ENCODE measurements at places on chromosomes 3 and 15.

DNA sequence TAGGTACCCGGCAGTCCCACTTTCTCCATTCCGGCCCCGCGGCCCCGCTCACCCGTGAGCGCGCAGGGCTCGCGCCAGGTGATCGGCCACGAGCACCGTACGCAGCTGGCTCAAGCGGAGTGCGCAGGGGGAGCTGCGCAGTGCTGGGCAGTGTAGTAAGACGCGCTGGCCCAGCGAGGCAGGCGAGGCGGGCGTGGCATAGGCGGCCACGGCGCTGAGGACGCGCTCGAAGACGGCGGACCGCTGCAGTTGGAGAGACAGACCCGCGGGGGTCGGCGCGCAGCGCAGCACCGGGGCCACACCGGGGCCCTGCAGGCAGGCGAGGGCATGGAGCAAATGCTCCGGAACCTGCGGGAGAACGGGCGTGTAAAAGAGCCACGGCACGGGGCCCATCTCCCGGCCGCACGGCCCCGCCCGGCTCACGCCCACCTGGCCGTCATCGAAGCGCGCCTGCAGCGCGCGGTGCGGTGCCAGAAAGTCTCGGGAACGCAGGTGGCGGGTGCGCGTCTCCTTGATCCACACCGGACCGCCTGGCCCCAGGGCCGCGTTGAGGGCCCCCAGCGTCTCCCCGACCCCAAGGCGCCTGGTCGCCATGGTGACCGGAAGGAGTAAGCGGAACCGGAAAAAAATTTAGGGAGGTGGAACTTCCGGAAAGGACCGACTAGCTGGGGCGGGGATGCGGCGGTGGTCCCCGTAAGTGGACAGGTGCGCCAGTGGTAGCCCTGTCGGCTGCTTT, at the start of gene DALRD3:
TSS of gene DALRD3 (minus strand) at position 610 of the 736 bp plus-strand sequence. CDS start at position 594, 16 bp downstream.
- no peak for DNase-seq

- DNase-seq = no peak
Observed at GRCh38 chr15:35557012-35557411, 11.0 kb upstream of the DPH6 start.

DNA sequence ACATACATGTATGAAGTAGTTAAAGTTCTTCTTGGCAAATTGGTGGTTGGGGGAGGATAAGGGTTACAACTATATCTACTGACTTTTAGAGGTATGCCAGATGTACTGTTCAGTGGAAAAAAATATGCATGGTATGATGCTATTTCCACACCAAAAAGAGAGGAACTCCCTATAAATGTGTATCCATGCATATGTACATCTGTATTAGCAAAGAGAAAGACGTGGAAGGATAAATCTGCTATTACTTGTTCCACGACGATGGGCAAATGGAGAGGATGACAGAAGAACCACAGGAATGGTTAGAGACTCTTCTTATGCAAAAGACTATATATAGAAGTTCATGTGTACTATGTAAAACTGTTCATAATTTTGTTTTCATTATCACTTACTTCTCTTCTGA, 197.6 kb downstream of the RORA start:
- DNase-seq = no peak

GRCh38 chr15:62392376-62392775, 227.3 kb upstream of the C2CD4B start:
- no peak for DNase-seq

DNA sequence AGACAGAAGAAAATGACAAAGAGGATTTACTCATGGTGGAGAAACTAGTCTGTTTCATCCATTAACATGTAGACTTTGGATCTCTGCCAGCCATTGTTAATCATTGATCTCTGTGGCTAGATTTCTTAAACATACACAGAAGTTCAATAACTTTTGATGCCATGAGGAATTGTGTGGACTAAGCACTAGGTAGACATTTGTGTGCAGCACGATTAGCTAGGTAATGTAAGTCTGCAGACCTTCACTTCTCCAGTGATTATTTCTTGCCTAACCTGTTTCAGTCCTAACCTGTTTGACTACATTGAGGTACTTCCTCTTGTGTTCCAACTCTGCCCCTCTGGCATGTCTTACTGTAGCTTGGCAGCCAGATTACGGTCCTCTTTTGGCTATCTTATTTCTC, 928.5 kb upstream of the ROBO1 start:
- DNase-seq = no peak

DNA sequence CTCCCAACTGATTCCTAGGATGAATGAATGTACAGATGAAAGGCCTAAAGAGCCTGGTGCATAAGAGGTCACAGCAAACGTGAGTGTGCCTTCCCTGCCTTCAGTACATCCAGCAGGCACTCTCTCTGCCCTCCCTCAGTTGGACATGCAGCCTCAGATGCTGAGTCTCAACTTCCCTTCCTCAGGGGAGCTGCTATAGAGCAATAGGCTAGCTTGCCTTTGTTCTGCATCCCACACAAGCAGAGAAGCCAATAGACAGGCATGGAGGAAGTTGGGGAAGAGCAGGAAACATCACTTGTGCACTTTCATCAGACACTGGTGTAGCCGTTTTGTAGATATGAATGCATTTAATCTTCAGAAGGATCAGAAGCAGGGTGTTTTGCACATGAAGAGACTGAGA, 147.5 kb upstream of the THBS1 start:
- DNase-seq = no peak

DNA sequence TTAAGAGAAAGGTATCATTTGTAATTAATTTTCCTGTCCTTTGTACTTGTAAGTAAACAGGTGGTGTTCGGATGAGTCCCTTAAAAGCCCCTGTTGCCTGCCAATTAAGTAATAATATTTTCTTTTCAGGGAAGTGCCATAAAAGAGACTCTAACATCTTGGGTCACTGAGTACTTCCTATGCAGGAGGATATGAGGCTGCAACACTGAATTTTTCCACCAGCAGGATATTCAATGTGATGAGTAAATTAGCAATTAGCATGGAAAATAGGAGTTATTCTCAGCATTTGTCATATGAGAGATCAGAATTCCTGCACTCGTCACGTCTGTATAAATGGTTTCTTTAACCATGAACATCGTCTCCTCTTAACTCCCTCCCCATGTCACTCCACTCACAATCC, 45.4 kb downstream of the WWTR1 start:
- DNase-seq = no peak

GRCh38 chr3:99846477-99847160, 29.0 kb downstream of the CMSS1 start:
- no peak for DNase-seq

DNA sequence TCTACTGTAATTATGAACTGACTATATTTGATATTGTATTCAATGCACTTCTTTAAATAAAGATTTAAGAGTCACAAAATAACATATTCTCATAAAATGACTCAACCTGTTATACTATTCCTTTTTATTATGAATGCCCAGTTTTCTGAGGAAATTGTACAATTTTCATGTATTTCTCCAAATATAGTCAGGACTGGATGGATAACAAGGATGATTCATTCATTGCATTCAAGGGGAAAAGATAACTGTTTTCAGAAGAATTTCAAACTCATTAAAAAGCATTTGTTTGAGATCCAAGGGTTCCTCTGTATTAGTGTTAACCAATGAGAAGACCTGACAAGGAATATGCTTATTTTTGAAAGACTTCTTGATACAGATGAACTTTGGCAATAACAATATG, 163.7 kb downstream of the MEIS2 start:
- DNase-seq = no peak

DNA sequence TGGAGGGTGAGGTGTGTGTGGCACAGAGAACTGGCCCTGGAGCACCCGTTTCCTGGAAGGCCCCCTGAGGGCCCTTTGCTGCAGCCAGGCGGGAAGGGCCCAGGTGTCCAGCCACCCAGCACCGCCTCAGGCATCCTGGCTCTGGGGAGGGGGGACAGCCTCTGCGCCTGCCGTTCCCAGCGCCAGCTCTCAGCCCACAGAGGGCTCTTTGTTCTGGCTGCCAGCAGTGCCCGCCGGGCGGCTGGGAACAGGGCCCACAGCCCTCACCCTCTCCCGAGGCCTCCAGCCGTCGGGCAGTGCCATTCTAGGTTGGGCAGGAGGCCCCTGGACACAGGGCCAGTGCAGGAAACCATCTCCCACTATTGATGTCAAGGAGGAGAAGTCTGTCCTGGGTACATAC, 8.3 kb downstream of the SLC38A3 start:
- no peak for DNase-seq

DNA sequence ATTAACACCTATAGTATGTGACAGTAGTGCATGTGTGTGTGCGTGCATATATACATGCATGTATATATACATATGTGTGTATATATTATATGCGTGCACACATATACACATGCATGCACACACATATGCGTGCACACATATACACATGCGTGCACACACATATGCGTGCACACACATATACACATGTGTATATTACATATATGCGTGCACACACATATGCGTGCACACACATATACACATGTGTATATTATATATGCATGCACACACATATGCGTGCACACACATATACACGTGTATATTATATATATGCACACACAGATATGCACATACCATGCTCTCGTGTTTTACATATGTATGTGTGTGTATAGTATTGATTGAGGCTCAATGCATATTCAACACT, 42.0 kb upstream of the MAP3K13 start:
- DNase-seq = no peak

DNA sequence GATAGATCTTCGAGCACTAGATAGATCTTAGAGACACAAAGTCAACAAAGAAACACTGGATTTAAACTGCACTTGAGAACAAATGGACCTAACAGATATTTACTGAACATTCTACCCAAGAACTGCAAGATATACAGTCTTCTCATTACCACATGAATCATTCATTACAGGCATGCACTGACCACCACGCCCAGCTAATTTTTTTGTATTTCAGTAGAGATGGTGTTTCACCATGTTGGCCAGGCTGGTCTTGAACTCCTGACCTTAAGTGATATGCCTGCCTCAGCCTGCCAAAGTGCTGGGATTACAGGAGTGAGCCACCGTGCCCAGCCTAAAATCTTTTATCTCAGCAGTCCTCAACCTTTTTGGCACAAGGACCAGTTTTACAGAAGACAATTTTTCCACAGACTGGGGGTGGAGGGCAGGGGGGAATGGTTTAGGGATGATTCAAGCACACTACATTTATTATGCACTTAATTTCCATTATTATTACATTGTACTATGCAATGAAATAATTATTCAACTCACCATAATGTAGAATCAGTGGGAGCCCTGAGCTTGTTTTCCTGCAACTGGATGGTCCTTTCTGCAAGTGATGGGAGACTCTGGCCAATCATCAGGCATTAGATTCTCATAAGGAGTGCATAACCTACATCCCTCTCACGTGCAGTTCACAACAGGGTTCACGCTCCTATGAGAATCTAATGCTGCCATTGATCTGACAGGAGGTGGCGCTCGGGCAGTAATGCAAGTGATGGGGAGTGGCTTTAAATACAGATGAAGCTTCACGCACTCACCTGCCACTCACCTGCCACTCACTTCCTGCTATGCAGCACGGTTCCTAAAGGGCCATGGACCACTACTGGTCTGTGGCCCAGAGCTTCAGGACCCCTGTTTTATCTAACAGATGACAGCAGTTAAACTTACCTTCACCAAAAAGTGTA, 21.7 kb downstream of the CSNK1G1 start:
- no peak for DNase-seq

- DNase-seq = no peak
Observed at GRCh38 chr3:136078421-136079364, 113.2 kb downstream of the PPP2R3A start.

GRCh38 chr3:140403608-140404007, 274.3 kb upstream of the TRIM42 start:
- DNase-seq = no peak

DNA sequence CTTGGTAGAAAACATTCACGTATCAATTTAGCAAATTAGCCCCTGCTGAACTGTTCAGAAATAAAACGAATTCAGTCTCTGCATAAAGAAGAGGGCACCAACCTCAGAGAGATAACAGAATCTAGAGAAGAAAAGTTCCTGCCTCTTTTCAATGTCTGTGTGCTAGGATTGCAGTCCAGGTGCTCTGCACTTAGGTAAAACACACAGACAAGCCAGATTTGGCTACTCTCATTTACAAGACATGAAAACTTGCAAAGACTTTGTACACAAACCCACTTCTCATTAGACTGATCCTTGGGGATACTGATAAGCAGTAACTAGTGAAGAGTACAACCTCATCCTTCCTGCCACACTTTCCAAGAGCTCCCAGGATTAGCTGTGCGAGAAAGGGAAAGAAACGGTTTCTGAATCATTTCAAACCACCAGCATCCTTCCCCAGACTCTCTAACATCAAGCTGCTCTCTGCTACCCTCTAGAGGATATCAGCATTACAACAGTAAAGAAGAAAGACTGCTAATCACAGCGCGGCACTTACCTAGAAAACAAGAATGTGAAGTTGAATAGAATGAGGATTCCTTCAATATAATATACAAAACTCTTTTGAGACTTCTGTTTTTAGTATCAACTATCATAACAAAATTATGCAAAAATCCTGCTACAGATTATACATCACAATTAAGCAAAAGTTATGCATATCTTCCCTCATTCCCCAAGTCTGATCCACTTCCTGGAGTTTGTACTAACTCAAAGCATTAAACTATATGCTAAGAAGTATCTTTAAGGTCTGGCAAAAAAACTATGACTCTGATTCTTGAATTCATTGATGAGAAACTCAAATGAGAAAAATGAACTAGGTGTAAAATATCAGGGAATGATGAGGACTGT, 306.4 kb downstream of the MAGI1 start:
- DNase-seq = no peak

- DNase-seq = no peak
Observed at GRCh38 chr3:186825294-186825821, 17.2 kb upstream of the ADIPOQ start.

GRCh38 chr3:157119369-157119951, 40.5 kb downstream of the CCNL1 start:
- no peak for DNase-seq

GRCh38 chr3:142509079-142509478, 61.2 kb upstream of the XRN1 start:
- DNase-seq = no peak

GRCh38 chr3:137524751-137525150, 239.4 kb upstream of the SOX14 start:
- DNase-seq = no peak

DNA sequence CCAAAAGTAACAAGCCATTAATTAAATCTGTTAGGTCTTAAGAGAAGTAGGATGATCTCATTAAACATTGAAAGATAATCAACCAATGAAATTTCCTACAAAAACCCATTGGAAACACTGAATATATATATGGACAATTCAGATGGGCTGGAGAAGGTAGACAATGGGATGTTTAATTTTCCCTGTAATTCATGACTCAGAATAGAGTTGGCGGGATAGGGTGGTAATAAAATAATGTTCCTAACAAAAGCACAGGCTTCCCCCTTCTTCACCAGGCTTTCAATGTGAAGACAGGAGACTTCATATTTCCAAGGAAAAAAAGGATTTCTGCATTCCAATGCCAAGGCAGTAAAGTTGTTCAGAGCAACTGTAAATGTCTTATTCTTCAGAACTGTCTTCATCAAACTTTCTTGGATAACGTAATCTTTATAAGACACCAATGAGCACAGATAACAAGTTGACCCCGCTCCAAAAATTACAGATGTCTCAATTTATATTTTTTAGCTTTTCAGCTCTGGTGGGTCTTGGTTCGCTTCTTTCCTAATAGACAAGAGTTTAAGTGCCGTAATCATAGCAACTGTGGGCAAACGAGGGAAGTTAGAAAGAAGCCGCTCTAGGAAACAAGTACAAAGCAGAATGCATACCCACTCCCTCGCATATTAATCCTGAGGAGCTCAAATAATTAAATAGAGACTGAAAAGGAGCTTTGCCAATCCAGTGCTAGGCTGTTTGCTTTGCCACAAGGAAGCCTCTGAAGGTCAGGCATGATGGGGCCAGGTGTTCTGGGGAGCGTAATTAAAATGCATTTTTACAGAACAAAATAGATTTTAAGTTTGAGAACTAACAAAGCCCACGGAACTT, 377.0 kb downstream of the FOXP1 start:
- DNase-seq = no peak

GRCh38 chr3:25291481-25291905, 136.6 kb upstream of the RARB start:
- no peak for DNase-seq
